Activated CD8-positive, alpha-beta memory T cell treated with anti-CD3 and anti-CD28 coated beads for 1 hour (primary cell): ENCODE measurements at places on chromosomes 16 and 17.

GRCh38 chr16:88710556-88710955 is 4.3 kb downstream of the CTU2 start:
- DNase-seq: no peak

GRCh38 chr16:13994239-13995106 is 74.5 kb downstream of the ERCC4 start:
- no peak for DNase-seq

GRCh38 chr17:9729735-9730420 is 61.5 kb downstream of the DHRS7C start:
- DNase-seq: no peak

DNA sequence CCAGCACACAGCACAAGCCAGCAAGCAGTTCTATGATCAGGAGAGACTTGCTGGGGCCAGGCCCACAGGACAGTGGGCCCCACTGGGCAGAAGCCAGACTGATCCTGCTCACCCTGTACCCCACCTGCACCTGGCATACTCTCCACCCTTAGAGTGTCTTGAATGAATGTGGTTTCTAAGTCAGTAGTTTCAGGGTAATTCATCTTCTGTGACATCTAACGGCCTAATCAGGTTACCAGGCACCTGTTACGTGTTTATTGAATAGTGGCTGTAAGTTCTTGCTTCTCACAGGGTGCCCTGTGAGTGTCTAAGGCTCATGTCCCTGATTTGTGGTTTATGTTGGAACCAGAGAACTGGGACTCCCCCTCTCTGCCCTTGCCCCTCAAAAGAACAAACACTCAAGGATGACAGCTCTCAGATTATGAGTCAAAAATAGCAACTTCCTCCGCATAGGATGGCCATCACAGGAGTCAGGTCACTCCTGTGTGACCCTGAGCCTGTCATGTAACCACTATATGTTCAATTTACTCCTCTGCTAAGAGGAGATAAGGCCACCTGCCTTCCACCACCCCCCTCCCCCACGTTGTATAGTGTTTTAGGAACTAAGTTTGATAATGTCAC is 7.0 kb upstream of the OR2C1 start:
- DNase-seq: no peak

- no peak for DNase-seq
Measured at GRCh38 chr17:78599419-78599818, 22.2 kb upstream of the DNAH17 start.

DNA sequence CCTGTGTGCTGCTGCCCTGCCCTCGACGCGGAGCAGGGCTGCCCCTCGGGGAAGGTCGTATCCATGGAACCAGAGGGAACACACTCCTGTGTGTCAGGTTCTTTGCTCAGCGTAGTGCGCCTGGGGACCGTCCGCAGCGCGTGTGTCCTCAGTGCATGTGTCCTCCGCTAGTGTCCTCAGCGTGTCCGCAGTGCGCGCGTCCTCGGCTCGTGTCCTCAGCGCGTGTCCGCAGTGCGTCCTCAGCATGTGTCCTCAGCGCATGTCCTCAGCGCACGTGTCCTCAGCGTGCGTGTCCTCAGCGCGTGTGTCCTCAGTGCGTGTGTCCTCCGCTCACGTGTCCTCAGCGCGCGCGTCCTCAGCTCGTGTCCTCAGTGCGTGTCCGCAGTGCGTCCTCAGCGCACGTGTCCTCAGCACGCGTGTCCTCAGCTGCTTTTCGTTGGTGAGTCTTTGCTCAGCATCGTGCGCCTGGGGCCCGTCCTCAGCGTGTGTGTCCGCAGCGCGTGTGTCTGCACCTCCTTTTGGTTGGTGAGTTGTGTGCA is 59.2 kb upstream of the ZNF750 start:
- no peak for DNase-seq

GRCh38 chr16:54425068-54425467 is 138.5 kb upstream of the IRX3 start:
- no peak for DNase-seq

- DNase-seq: peak; percentile 41
Measured at GRCh38 chr16:21646721-21647561, 5.5 kb downstream of the IGSF6 start.

GRCh38 chr16:10036956-10037355 is 145.3 kb downstream of the GRIN2A start:
- DNase-seq: no peak

GRCh38 chr17:1725642-1726511 is 1.4 kb downstream of the WDR81 start:
- DNase-seq: no peak

GRCh38 chr16:23334950-23335349 is 32.8 kb downstream of the SCNN1B start:
- DNase-seq: no peak

GRCh38 chr16:58384437-58385055 is 7.7 kb upstream of the GINS3 start:
- no peak for DNase-seq

GRCh38 chr17:77692571-77693161 is 265.8 kb upstream of the TNRC6C start:
- no peak for DNase-seq

GRCh38 chr16:77562497-77562896 is 127.7 kb upstream of the ADAMTS18 start:
- DNase-seq: no peak

GRCh38 chr17:44804302-44805089 is 25.6 kb downstream of the GJC1 start:
- no peak for DNase-seq

DNA sequence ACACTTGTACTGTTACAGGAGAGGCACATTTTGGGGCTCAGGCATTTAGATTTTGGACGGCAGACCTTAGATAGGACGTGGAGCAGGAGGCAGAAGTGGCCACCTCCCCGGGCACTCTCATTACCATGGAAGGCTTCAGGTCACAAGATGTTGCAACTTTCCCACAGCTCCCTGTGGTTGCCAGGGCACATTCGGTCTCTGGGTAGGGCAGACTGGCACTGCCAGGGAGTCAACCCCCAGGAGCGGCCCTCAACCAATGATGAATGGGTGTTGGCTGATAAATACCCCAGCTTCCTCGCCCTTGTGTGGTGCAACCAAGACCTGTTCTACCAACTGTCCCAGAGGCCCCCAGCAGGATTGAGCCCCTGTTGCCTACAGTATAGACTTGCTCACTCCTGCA is 11.2 kb downstream of the NAGPA start:
- DNase-seq: no peak

DNA sequence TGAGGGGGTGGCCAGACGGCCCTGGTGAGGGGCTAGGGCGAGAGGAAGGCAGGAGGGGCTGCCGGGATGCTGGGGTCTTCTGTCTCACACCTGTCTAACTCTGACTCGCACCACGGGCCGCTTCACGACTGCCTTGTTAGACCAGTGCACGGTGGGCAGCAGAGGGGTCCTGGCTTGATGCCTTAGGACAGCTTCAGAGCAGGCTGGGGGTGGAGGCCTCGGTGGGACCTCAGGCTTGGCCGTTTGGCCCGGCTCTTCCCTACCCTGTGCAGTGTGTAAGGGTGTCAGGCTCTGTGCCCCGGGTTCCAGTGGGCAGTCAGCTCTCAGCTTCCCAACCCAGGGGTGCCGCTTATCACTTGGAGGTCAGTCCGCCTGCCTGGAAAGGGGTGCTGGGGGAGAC is 100.7 kb downstream of the OR1D5 start:
- DNase-seq: no peak
